Gastrocnemius medialis (tissue), 4 donors: ENCODE measurements at places on chromosomes 13 and 19.

GRCh38 chr13:24104723-24105122, 55.8 kb upstream of the SPATA13 start:
- no peaks in the 10 kb centered on the region for H3K4me1 ChIP-seq
- H3K4me3 ChIP-seq: no peak overlapping the region
- DNase-seq: no peak
- no peaks in the 10 kb centered on the region for H3K27me3 ChIP-seq
- no peak overlapping the region for H3K27ac ChIP-seq

DNA sequence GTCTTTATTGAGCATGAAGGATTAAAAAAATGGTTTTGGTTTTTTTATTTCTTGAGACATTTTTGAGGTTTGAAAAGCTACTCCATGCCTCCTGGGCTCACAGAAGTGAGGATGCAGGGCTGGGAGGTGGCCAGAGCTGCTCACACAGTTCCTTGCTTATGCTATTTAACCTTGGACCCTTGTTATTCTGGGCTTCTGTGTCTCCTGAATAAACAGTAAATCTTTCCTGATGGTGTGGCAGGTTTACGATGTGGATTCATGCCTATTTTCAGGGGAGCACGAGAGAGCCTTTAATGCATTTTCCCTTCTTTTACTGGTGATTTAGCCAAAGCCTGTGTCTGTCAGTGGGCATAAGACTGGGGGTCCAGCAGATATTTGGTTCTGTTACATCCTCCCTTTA, 34.3 kb upstream of the PCDH8 start:
- no peak for DNase-seq
- H3K4me3 ChIP-seq: no peak overlapping the region
- no peaks in the 10 kb centered on the region for H3K27me3 ChIP-seq
- H3K36me3 ChIP-seq: no peaks in the 10 kb centered on the region
- H3K27ac ChIP-seq: no peak overlapping the region

GRCh38 chr13:41546372-41547190, 89.2 kb downstream of the RGCC start:
- H3K27me3 ChIP-seq: no peaks in the 10 kb centered on the region
- peak overlapping the region; percentile 76 for H3K27ac ChIP-seq
- H3K4me3 ChIP-seq: no peak overlapping the region
- H3K4me1 ChIP-seq: no peaks in the 10 kb centered on the region

GRCh38 chr13:32642316-32642715, 56.1 kb downstream of the PDS5B start:
- DNase-seq: no peak
- H3K27ac ChIP-seq: no peak overlapping the region
- H3K4me3 ChIP-seq: no peak overlapping the region
- H3K27me3 ChIP-seq: no peaks in the 10 kb centered on the region
- peaks cover 3% of the 10 kb centered on the region for H3K4me1 ChIP-seq

DNA sequence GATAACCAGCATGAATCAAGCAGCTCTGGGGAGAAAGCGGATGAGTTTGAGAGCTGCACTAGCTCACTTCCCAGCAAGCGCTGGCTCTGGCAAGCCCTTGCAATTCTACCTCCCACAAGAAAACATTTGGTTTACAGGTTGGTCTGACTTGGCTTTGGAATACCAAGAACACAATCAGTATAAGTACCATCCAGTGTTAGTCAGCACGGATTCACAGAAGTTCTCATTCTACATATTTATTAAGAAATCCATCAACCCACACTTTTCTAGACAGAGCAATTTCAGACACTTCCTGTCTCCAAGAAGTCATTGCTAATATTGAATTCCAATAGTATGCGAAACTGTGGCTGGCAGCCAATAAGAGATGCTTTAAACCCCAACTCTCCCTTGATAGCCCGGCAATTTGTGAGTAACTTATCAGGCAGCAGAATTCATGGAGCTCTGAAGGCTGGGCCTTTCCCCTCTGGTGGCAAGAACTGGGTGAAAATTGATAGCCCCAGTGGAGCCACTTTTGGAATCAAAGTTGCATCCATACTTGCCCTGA, 59.4 kb upstream of the WASF3 start:
- no peaks in the 10 kb centered on the region for H3K4me1 ChIP-seq
- no peak overlapping the region for H3K27ac ChIP-seq
- DNase-seq: no peak
- no peak overlapping the region for H3K4me3 ChIP-seq
- no peaks in the 10 kb centered on the region for H3K36me3 ChIP-seq

DNA sequence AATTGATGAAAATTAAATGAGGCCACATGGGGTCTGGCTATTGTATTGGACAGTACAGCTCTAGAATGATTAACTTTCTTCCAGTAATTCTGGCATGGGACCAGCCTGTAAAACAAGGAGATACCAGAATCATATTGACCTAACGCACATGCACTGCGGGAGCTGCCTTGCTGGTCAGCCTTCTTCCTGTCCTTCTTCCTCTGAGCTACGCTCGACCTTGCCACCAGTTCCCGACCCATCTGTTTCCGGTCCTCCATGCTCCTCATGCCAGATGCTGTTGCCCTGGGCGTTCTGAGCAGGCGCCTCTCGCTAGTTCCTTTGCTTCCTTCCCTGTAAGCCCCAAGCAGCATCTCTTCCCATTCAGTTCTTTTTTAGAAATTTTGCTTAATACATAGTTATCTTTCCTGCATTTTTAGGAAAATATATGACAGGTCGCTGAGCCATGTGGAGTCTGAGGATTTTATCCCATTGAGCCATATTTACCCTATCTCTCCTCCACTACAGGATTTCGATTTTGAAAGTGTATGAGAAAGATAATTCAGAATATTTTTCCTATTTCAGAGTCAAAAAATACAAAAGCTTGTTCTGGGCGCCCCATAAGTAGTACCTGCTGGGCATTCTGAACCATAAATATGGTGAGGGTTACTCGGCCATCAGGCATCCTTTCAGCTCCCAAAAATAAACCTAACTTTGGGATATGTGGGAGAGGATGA, 38.6 kb downstream of the TNFRSF19 start:
- no peaks in the 10 kb centered on the region for H3K36me3 ChIP-seq
- peak overlapping the region; percentile 53 for H3K27ac ChIP-seq
- H3K27me3 ChIP-seq: no peaks in the 10 kb centered on the region
- DNase-seq: no peak

DNA sequence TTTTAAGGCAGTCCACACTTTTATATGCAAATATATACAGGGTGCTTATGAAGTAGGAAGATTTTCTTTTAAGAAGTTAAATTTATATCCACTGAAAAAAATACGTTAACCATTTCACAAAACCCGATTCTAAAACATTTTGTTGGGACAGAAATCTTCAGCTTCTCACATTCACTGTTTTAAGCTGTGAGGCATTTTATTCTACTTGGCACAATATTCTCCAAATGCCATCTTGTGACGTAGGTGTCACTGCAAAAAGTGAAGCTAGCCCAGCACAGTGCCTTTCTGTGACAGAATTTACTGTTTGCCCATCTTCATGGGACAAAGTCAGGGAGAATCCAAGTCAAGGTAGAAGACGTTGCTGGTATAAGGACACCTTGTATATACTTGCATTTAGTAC, 94.5 kb upstream of the SLC15A1 start:
- H3K27me3 ChIP-seq: no peaks in the 10 kb centered on the region
- DNase-seq: no peak
- no peak overlapping the region for H3K27ac ChIP-seq
- peaks cover 6% of the 10 kb centered on the region for H3K36me3 ChIP-seq

GRCh38 chr19:8503510-8503909, 1.1 kb upstream of the PRAM1 start:
- no peak overlapping the region for H3K4me3 ChIP-seq
- no peaks in the 10 kb centered on the region for H3K36me3 ChIP-seq
- H3K27ac ChIP-seq: no peak overlapping the region
- H3K27me3 ChIP-seq: no peaks in the 10 kb centered on the region
- peaks cover 5% of the 10 kb centered on the region for H3K4me1 ChIP-seq
- no peak for DNase-seq

DNA sequence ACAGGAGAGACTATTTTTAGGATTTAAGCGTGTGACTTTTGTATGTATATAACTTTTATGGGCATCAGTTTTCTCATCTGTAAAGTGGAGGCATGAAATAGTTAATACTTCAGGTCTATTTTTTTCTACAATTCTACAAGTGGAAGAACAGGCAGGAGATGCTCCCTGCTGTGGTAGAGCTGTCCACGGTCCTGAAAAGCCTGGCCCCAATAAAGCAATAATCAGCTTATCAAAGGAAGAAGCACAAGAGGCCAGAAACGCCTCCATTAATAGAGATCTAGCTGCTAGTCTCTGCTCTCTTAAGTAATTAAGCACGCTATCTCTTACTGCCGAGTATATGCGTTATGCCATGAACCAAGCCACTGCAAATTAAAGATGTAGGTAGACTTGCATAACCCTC, 28.0 kb upstream of the WASF3 start:
- DNase-seq: no peak
- H3K27ac ChIP-seq: no peak overlapping the region
- H3K36me3 ChIP-seq: no peaks in the 10 kb centered on the region
- no peak overlapping the region for H3K4me3 ChIP-seq
- H3K27me3 ChIP-seq: no peaks in the 10 kb centered on the region

DNA sequence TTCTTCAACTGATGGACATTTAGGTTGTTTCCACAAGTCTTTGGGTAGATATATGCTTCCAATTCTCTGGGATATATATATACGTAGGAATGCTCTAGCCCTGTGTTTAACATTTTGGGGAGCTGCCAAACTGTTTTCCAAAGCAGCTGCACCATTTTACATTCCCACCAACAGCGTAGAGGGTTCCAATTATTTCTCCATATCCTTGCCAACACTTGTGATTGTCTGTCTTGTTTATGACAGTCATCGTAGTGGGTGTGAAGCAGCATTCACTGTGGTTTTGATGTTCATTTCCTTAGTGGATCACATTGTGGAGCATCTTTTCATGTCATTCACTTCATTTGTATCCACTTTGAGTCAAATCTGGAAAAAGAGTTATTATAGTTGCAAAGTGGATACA, 4.7 kb upstream of the CBLC start:
- peaks cover 3% of the 10 kb centered on the region for H3K4me1 ChIP-seq
- H3K36me3 ChIP-seq: no peaks in the 10 kb centered on the region
- no peaks in the 10 kb centered on the region for H3K27me3 ChIP-seq

DNA sequence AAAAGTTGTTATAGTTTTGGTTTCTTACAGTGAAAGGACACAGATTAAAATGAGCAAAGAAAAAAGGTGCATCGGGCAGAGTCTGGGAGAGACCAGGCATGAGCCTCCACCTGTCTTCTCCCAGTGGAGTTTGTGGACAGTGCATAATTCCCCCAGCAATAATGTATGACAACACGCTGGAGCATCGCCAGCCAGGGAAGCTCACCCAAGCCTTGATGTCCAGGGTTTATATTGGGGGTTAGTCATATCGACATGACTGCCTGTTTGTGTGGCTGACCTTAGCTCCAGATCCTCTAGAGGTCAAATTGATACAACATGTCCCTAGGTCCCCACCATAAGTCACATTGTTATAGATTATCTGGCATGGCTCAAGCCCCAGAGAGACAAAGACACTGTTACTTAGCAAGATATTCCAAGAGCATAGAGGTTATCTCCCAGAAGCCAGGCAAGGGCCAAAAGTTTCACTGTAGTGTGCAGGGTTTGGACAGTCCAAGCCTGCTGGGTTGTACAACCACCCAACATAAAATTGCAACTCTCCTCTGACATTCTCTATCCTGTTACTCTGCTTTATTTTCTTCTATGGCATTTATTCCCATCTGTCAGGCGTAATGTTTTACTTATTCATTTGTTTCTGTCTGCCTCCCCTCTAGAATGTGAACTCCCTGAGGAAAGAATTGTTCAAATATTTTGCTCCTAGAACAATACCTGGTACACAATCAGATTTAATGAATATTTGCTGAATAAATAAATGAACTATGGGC, 5.6 kb upstream of the KLK13 start:
- no peak overlapping the region for H3K4me3 ChIP-seq
- no peak for DNase-seq
- H3K27me3 ChIP-seq: no peaks in the 10 kb centered on the region
- no peaks in the 10 kb centered on the region for H3K4me1 ChIP-seq

DNA sequence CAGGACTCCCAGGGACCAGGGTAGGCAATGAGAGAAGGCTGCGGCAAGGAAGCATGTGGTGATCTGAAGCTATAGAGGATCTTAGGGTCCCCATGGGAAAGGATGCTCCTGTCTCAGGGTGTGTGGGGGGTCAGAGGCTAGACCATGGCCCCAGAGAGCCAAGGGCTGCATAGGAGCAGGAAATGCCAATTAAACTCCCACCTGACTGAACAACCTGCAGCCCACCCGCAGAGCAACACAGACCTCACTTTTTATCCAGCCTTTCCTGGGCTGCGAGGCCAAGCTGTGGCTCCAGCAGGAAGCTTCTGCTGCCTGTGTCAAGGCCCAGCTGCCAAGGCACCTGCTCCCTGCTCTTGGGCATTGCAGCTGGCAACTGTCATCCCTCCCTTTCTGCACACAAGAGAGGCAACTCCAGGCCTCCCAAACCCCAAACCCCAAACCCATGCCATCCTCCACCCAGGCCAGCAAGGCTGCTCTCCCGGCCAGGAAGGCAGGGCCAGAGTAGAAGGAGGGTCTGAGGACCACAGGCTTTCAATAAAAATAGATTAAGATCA, 290.1 kb downstream of the FOXO1 start:
- no peak overlapping the region for H3K27ac ChIP-seq
- no peaks in the 10 kb centered on the region for H3K36me3 ChIP-seq
- no peak overlapping the region for H3K4me3 ChIP-seq

GRCh38 chr13:109465148-109465547, 321.2 kb downstream of the IRS2 start:
- no peak for DNase-seq
- H3K27me3 ChIP-seq: no peaks in the 10 kb centered on the region
- H3K4me1 ChIP-seq: no peaks in the 10 kb centered on the region
- H3K4me3 ChIP-seq: no peak overlapping the region

GRCh38 chr13:79742923-79743322, 262.0 kb downstream of the NDFIP2 start:
- no peak overlapping the region for H3K27ac ChIP-seq
- H3K4me1 ChIP-seq: no peaks in the 10 kb centered on the region
- no peak overlapping the region for H3K4me3 ChIP-seq
- H3K36me3 ChIP-seq: no peaks in the 10 kb centered on the region

GRCh38 chr13:86174622-86175021, 375.4 kb upstream of the SLITRK6 start:
- no peak overlapping the region for H3K4me3 ChIP-seq
- no peaks in the 10 kb centered on the region for H3K4me1 ChIP-seq
- no peaks in the 10 kb centered on the region for H3K27me3 ChIP-seq
- no peaks in the 10 kb centered on the region for H3K36me3 ChIP-seq
- DNase-seq: no peak
